GM23338 (cell line): ENCODE measurements at places on chromosomes 1 and 21. TPM values are rescaled to one million over a fixed set of nuclear protein-coding genes. Genes with fewer than 3 reads are reported as not detected.

- no peak for DNase-seq
Observed at GRCh38 chr1:67651031-67651430, 34.0 kb upstream of the GADD45A start.

DNA sequence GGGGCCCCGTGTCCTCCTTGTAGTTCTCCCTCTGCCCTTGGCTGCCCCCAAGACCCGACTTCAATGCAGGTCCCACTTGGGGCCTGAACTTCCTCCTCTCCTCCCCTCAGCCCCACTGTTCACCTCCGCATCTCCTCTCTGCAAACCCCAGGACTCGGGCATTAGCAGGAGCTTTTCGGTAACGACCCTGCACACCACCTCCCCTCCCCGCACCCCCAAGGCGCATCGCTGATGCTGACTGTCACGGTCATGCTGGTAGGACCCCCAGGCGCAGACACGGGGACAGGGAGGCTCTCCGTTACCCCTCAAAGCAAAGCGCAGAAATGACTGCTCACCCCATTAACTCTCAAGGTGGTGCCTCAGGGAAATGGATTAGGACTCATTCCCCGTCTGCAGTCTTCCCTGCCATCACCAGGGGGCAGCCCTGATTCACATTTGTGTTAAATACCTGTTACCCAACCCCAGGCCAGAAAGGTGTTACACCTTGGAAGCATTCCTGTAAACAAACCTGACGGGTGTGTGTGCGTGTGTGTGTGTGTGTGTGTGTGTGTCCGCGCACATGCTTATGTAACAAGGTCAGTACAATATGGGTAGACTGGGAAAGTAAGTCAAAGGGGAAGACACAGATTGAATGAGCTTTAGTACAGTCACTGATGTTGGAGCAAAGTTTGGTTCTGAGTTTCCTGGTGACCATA lies 6.4 kb upstream of the GUCA2B start:
- peak; percentile 96 for DNase-seq

- DNase-seq, result no peak
Observed at GRCh38 chr1:245306020-245306419, 151.2 kb downstream of the KIF26B start.

Gene OR6N1
- total RNA-seq, result not detected in 2 replicates

Gene AIM2
- 2.1 and 2.5 TPM in 2 replicates for total RNA-seq

Gene RCC1
- total RNA-seq, result 88.8 and 97.4 TPM in 2 replicates

Gene SLAMF9
- not detected in 2 replicates for total RNA-seq

DNA sequence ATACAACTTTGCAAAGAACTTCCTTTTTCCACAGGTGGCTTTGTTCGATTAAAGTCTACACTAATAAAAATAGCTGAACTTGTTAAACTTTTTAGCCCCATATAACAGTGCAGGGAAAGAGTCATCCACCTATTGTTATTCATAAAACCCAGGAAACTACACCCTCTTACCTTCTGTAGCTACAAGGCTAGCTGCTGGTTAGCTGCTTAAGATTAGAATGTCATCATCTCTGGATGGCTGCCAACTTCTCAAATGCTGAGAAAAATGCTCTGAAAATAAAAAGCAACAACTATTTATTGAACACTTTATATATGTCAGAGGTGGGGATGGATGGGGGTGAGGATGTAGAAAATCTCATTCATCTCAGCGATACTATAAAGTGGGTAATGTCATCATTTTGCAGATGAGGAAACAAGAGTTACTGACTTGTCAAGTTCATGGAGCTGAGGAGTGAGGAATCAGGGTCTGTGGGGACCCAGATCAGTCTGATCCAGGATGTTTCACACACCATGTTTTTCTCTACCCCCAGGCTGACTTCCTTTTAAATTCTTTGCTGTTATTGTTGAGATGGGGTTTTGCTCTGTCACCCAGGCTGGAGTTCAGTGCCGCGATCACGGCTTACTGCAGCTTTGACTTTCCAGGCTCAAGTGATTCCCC lies 17.1 kb downstream of the ATP5PF start:
- peak; percentile 39 for DNase-seq

Gene ENSA
- 143 and 200 TPM in 2 replicates for total RNA-seq
